NCI-H526 treated with DMSO at 0.1 percent for 48 hours (cell line): ENCODE measurements at places on chromosomes 4 and X.
A peak's percentile ranks its signal among the peaks of the same experiment; 100 is the strongest.

GRCh38 chrX:44267116-44267515 is 76.4 kb downstream of the EFHC2 start:
- DNase-seq = no peak

- no peak for DNase-seq
These were observed 2.5 kb downstream of the BDH2 start for GRCh38 chr4:103097112-103097511.

- no peak for DNase-seq
These were observed 100.3 kb downstream of the PAPSS1 start for GRCh38 chr4:107619731-107620130.

DNA sequence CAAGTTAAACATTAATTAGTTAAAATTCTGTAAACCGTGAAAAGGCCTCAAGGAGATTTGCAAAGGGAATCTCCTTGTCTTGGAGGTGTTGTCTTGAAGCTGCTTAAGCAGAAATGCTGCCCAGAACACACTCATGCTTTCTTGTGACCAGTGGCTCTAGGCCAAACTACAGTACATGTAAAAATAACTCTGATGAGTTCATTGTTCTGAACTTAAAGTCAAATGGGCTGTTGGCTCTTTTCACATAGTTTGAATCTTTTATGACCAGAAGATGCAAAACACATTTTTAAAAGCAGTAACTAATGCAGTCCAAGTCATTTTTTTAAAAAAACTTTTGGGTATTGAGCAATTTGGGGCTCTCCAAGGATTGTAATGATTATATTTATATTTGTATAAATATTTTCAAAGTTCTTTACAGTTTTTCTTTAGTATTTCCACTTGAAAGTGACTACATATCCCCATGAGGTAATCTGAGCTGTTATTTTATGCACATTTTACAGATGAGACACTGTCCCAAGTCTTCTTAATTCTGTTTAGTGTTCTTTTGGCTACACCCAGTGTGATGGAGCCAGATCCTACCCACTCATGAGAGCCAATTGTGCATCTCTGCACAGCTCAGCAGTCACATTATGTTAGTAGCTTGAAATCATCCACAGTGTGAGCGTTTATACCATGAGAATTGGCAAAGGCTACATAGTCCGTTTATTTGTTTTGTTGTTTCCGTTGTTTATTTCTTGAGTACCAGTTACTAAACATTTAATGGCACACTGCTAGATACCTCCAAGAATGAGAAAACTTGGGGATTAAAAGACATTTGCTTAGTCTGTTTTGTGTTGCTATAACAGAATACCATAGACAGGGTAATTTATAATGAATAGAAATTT is 112.8 kb upstream of the ATXN3L start:
- DNase-seq = no peak

DNA sequence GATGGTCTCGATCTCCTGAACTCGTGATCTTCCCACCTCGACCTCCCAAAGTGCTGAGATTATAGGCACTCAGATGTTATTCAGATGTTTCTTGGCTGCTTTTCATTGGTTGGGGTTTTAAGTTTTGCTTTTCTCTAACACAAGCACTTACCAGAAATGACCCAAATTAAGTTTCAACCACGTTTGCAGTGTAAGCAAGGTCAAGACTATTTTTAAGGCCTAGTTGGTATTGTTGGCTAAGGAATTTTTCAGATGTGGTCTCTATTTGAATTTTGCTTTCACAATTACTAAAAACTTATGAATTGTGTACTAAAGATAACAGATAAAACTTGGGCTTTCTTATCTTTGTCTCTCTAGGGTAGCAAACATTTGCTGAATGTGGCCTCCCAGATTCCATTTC is 1756.9 kb upstream of the TENM3 start:
- DNase-seq = no peak

DNA sequence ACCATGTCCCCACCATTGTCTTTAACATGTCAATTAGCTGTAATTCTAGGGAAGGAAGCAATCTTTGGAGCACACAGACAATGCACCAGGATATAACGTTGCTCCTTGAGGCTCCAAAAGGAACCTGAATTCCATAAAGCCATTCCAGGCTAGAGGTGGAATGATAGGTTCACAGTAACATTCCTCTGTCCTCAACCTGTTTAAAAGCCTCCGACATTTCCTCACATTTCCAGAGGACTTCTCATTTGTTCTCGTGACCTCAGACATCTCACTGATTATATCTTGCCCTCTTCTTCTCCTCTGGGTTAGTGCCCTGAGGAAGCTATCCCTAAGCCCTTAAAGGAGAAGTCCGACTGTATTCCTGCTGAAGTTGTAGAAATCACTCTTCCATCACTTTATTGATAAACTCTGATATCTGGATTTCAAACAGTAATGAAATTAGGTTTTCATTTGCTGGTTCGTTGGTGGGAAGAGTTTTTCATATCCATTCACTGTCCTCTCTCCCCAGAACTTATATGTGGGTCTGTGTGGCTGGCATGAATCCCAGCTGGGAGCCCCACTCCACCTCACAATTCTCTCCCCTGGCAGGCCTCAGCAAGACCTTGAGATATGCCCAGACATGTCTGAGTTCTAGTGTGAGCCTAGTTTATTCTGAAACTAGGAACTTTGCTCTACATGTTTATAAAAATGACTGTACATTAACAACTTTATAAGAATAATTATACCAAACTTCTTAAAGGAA is 44.2 kb upstream of the PRSS12 start:
- no peak for DNase-seq

- DNase-seq = no peak
These were observed 203.4 kb upstream of the FAT4 start for GRCh38 chr4:125111323-125111722.

GRCh38 chr4:176902710-176903323 is 110.1 kb upstream of the VEGFC start:
- no peak for DNase-seq

DNA sequence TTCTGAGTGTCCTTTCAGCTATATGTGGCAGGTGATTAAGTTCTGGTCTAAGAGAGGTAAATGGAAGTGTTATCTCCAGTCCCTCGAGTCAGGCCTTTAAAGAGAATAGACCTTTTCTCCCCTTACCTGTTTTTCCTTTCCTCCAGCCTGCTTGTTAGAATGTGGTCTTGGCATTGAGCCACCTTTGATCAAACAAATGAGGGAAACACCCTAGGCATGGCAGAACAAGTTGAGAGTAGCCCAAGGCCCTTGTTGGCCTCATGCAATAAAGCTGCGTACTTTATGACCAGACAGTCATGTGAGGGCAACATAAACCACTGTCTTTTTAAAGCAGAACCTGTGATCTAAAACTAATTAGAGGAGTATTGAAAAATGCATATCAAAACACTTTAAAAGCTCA is 13.2 kb upstream of the IL13RA2 start:
- DNase-seq = peak; percentile 36
